IPS-NIHi11 (cell line): ENCODE measurements at places on chromosomes 11 and 22.
A peak's percentile ranks its signal among the peaks of the same experiment; 100 is the strongest.

DNA sequence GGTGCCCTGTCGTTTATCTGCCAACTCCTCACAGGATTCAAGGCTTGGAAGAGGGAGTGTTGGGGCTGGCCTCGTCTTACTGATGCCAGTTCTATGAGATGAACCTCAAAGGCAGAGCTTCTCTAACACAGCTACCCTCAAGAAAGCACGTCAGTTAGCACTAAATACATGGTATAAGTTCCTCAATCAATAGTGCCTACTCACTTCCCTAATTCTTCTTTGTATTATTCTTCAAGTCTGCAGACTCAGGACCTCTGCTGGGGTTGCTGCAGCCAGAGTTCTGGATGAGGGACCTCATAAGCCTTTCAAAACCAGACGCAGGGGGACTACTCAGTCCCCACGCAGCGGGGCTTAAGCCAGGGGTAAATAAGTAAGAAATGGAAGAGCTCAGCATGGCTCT is 118.3 kb downstream of the VPREB1 start:
- no peak for DNase-seq

DNA sequence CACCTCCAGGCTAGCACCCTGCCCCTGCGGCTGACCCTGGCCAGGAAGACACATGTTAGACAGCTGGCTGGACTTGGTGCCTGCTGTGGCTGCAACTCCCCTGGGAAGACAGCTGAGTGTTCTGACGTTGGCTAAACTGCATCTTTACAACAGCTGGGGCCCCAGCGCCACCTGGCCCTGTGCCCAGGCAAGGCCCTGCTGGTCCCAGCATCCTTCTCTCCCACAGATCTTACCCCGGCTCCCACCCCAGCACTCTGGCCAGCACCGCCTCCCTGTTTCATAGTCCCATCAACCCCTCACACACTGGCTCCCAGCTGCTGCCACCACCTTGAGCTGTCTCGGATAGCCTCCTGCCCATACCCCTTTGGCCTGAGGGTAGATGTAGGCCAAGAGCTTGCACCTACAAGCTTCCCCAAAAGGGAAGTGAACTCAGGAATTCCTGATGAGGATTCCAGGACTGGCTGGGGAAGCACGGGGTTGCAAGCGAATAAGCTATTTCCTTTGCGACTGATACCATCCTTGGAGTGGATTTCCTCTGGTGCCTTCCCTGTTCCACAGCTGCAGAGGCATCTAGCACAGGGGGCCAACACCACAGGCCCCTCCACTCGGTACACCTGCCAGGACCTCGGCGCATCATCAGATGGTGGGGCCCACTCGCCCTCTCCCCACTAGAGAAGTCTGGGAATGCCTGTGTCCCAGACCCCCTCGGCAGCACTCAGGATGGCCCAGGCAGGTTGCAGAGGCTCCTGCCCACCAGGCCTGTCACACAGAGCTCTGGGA is 28.5 kb downstream of the RSPH14 start:
- no peak for DNase-seq

GRCh38 chr22:36606114-36606513 is 77.1 kb upstream of the EIF3D start:
- DNase-seq: no peak

DNA sequence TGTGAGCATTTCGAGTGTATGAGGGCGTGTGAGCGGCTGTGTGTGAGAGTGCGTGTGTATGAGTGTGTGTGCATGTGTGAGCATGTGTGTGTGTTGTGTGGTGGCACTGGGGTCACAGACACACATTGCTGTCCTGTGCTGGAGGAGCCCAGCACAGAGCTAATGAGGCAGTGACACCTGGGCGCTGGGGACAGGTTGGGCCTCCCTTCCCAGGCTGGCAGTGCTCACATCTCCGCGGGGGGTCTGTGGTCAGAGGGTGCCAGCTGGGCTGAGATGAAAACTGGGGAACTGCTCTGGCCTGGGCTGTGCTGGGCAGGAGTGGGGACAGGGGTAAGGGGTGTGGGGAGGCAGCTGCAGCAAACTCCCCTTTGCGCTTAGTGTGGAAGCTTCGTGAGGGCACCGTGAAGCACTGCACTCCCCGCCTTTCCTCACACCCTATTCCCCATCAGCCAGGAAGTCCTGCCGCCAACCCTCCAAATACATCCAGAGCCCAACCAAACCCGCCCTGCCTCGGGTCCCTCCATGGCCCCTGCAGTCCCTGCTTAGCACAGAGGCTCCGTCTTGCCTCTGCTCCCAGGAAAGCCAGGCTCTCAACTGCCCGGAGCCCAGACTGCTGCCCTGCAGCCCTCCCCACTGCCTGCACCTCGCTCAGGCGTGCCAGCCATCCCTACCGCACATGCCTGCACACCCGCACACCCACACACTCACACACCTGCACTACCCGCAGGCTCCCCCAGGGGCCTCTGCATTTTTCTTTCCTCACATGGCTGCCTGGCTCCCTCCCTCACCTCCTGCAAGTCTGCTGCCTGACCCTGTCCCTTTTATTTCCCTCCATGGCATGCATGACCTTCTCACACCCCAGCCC is 62.0 kb upstream of the THY1 start:
- DNase-seq: peak; percentile 59

DNA sequence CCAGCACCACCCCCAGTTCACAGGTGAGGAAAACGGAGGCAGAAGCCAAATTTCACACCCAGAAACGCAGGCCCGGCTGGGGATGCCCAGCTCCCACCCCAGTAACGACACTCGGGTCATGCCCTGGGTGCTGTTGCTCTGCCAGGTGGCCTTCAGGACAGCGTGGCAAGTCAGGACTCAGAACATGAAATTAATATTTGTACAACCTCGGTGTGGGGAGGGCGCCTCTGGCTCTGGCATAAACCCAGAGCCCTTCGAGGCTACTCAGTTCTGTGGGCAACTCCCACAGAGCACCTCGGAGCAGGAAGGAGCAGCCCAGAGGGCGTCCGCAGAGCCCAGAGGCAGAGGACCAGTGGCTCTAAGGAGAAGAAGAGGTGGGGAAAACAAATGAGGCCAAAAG is 71.6 kb downstream of the CELSR1 start:
- DNase-seq: no peak

- DNase-seq: no peak
Measured at GRCh38 chr11:11422411-11423128, 69.5 kb upstream of the CSNK2A3 start.

DNA sequence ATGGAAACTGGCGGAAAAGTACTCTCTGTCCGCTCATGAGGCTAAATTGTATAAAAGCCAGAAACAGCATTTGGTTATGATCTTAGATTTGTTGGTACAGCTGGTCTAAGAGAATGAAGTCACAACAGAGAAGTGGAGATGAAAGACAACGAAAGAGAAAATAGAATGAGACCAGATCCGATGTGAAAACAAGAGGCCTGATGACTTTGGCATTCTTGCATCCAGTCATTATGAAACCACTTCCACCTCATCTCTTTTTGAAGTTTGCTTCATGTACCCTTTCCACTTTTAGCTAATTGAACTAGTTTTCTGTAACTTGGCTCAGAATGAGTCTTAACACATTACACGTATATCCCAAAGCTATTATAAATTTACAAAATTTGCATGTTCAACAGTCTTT is 1431.7 kb downstream of the LRRC4C start:
- no peak for DNase-seq

DNA sequence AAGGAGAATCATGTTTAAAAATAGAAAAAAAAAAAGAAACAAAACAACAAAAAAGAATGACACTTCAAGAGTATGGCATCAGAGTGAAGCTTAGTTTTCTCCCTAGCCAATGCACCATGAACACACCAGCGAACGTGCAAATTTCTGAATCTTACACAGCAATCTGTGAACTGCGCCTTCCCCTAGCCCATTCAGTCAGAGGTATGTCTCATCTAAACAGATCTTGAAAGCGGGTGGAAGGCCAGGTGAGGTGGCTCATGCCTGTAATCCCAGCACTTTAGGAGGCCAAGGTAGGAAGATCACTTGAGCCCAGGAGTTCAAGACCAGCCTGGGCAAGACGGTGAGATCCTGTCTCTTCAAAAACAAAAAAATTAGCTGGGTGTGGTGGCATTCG is 113.1 kb downstream of the MICAL3 start:
- DNase-seq: no peak

- DNase-seq: no peak
Measured at GRCh38 chr11:58919561-58919960, 19.7 kb upstream of the GLYATL1 start.

DNA sequence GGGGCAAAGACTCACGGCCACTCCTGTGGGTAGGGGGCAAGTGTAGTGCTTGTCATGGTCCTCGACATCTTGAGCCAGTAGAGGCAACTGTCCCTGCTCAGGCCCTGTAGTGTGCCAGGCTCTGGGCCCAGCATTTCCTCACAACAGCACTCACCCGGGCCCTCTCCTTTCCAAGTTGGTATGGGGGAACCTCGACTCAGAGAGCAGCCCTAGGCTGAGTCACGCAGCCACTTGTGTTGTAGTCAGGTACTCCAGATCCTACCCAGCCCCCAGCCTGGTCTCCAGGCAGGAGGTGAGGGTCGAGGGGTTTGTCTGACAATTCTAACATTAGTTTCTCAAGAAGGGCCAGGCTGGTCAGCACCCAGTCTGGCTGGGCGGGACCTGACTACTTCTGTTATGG is 4.1 kb downstream of the RELT start:
- DNase-seq: no peak

GRCh38 chr22:45244916-45245315 is 4.2 kb upstream of the KIAA0930 start:
- DNase-seq: no peak

- no peak for DNase-seq
Measured at GRCh38 chr11:80118073-80118472, 677.2 kb upstream of the TENM4 start.

DNA sequence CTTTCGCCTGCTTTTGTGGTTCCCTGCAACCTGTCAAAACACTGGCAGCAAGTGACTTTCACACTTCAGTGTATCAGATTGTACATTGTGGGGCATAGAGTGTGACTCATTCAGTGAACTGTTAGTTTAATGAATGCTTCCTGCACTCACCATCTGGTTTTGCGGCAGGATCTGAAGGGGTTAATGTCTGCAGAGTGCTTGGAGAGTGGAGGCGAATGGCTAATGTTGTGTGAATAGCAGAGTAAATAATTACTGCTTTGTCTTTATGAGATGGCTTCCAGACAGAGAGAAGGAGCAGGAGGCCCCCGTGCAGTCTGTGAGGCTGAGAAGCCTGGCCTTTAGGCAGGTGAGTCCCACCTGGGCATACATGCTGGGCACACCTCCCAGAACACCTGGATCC is 454.3 kb upstream of the KIRREL3 start:
- peak; percentile 14 for DNase-seq

DNA sequence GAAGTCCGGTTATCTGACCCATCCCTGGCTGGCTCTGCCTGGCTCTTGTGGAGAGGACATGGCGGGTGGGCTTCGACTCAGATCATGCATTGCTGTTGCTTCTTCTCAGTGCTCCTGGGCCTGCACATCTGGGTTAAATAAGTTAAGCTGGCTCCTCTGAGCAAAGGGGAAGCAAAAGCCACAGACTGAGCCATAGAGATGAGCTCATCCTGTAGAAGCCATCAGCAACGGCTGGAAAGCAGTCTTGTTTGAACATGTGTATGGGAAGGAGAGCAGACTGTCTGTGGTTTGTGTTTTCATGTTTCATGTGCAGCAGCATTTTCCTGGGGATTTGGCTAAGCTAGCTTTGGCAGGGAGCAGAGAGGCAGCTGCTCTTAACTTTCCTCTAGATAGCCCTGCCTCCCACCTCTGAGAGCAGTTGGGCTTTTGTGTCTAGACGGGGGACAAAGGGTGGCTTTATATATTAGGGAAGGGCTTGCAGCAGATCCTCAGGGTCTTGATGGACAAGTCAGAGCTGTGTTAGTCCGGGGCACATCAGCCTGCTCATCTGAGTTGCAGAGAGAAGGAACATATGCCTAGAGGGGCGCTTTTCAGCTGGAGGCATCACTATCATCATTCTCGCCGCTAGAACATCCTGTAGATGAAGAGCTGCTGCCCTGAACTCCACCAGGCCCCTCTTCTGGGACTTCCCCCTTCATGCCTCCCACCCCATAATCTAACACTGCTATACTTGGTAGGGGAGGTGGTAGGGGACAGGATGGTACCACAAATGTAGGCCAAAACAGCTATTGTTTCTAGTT is 14.9 kb downstream of the DCPS start:
- no peak for DNase-seq

GRCh38 chr11:88814076-88814475 is 251.7 kb downstream of the GRM5 start:
- DNase-seq: no peak

DNA sequence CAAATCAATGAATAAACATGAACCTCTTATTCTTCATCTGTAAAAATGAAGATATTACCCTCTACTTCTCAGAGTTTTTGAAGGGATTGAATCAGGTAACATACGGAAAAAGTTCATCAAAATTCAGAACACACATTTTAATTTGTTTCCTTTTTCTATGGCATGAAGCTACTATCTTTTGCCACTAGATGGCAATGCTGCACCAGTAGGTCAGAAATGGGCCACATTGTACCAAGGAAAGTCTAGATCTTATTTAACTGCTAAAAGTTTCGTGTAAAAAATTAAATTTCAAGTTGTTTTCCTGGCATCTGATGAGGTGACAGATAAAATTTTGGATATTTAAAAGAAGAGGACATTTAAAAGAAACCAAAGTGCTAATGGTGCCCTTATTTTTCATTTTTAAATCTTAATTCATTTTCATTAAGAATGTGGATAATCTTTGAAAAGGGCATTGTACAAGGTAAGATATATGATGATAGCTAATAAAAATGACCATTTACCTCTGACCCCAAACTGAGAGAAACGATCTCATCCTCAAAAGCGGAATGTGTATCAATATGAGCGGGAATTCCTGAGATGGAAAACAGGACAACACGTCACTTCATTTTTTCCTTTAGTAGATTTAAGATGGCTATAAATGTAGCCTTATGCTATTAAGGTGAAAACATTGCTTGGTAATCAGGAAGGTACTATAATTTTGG is 16.1 kb downstream of the ALKBH8 start:
- peak; percentile 37 for DNase-seq

GRCh38 chr11:19349340-19350025 is 108.7 kb upstream of the E2F8 start:
- no peak for DNase-seq

GRCh38 chr11:38169286-38169685 is 1571.2 kb upstream of the RAG2 start:
- no peak for DNase-seq

DNA sequence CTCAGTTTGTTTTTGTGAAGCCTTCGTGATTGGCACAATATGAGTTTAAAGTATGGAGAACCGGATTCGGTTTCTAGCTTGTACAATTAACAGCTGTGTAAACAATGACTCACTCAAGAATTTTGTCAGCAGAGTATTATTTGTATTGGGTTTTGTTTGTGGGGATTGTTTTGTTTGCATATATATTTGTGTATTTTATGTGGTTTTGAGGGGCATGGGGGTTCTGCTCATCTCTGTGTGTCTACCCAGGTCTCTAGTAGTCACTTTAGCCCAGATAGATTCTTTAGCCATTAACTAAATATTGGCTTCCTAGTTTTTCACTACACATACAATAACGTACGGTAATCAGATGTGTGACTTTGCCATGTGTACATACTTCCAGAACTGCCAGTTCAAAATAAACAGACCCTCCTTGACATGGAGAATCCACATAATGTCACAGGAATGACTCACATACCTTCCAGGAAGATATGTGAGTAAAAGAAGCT is 7.5 kb upstream of the MS4A7 start:
- DNase-seq: no peak

- no peak for DNase-seq
Measured at GRCh38 chr22:26673486-26673885, 16.1 kb downstream of the MIAT start.
